Left ventricle myocardium superior (tissue), 1 donor: ENCODE measurements at places on chromosomes 7 and 10.

DNA sequence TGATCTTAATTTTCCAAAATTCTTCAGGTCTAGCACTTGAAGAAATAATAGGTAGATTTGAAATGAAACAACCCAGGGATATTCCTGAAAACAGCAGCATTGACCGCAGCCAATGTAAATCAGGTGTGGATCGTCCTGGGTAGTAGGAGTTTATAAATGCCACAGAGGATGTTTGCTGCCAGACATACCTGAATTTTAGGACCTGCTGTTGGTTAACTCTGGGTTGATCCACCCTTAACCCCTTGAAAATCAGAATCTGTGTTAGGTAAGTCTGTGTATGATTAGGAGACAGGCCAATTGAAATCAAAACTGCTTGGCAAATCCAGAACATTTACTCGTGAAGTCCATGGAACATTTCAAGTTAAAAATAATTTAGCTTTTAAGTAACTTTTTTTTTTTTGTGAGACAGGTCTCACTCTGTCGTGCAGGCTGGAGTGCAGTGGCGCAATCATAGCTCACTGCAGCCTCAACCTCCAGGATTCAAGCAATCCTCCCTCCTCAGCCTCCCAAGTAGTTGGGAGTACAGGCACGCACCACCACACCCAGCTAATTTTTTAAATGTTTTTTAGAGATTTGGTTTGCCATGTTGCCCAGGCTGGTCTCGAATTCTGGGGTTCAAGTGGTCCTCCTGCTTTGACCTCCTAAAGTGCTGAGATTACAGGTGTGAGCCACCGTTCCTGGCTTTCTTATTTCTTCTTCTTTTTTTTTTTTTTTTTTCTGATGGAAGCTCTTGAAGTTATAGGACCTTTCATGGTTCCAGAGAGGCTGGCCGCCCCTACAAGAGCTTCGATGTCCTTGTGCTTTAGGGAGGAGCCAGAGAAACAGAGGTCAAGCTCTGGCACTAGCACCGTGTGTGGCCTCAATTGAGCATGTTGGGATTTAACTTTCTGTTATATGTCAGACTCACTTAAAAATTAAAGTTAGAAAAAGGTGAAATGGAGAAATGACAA, 2.0 kb downstream of the POR start:
- no peak for DNase-seq

GRCh38 chr10:102167861-102168260, 15.7 kb downstream of the NOLC1 start:
- no peak for DNase-seq

DNA sequence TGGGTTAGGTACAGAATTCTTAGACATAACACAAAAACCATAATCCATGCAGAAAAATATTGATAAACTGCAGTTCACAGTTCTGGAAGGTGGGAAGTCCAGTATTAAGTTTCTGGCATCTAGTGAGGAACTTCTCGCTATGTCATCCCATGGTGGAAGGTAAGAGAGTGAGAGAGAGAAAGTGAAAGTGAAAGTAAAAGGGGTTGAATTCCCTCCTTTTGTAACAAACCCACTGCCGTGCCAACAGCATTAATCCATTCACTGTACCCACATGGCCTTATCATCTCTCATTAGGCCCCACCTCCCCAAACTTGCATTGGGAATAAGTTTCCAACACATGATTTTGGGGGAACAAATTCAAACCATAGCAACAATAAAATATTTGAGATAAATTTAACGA, 17.1 kb downstream of the ZNF485 start:
- no peak for DNase-seq

GRCh38 chr10:103787331-103787730, 68.0 kb downstream of the SH3PXD2A start:
- no peak for DNase-seq

DNA sequence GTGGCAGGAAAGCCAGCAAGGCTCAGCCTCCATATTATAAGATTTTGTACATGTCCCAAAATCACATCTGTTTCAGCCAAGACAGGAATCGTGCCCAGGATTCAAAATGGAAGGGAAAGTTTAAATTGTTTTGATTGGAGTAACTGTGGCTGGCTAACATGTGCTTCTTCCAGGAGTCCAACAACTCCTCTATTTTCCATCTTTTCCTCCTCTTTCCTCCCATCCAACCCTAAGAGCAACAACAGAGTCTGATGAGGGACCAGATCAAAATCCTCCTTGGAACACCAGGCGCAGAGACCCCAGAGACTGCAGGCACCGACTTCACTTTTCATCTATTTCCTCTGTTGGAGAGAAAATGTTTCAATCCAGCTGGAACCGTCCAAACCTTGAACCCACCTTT, 36.0 kb upstream of the SVIL start:
- no peak for DNase-seq

DNA sequence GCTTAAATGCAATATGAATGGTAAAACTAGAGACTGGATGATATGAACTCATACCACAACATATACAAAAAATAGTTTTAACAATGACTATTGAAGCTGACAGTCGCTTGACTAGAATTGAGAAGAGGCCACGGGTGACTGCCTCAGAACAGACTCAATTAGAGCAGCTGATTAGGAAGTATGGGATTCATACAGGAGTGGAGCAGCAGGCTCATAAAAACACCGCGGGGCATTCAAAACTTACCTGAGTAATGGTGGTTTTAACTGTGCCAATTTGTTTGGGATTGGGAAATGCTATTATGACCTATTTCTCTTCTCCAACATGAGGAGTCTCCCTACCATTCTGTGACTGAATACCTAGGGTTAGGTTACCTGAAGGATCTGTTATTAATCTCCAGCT, 2.1 kb downstream of the CADPS2 start:
- DNase-seq: no peak

DNA sequence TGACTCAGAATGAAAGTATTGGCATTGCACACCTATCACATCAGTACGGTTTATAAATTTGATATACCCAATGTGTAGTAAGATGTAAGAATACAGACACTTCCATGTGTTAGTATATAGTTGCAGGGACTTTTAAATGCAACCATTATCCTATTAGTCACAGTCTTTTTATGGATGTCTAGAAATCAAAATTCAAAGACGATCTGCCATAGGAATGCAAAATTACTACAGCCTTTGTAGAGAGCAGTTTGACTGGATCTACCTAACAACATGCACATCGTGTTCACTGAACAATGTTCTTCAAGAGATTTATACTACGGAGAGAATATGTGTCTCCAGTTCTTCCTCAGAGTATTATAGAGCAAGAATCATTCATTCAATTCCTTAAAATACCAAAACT, 317.3 kb upstream of the HGF start:
- DNase-seq: no peak

- no peak for DNase-seq
These were observed 37.4 kb downstream of the PRKAG2 start for GRCh38 chr7:151839451-151839921.

GRCh38 chr7:100433592-100434296, 2.6 kb downstream of the PPP1R35 start:
- DNase-seq: no peak

GRCh38 chr10:71342573-71343391, 23.7 kb downstream of the SLC29A3 start:
- DNase-seq: no peak

DNA sequence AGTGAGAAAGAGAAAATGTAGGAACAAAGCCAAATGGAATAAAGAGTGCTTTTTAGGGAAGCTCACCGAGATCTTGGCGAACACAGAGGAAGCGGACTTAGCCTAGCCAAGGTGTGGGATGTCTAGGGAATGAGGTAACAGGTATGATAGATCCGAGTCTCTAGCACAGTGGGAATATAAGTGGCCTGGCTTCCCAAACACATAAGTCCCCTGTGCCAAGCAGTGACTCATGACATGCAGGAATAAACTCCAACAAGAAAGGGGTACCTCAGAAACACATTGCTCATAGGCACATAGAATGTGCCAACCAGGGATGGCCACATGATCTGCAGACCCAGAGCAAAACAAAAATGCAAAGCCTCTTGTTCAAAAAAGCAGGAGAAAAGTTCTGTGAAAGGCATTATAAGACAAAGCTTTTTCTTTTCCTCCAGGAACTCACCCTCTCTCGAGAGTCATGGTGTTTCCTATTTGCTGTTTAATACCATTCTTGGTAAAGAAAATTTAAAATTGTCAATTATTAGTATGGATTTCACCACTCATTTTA, 542.5 kb downstream of the GATA3 start:
- no peak for DNase-seq

GRCh38 chr10:17212802-17213221, 11.3 kb upstream of the TRDMT1 start:
- DNase-seq: no peak

DNA sequence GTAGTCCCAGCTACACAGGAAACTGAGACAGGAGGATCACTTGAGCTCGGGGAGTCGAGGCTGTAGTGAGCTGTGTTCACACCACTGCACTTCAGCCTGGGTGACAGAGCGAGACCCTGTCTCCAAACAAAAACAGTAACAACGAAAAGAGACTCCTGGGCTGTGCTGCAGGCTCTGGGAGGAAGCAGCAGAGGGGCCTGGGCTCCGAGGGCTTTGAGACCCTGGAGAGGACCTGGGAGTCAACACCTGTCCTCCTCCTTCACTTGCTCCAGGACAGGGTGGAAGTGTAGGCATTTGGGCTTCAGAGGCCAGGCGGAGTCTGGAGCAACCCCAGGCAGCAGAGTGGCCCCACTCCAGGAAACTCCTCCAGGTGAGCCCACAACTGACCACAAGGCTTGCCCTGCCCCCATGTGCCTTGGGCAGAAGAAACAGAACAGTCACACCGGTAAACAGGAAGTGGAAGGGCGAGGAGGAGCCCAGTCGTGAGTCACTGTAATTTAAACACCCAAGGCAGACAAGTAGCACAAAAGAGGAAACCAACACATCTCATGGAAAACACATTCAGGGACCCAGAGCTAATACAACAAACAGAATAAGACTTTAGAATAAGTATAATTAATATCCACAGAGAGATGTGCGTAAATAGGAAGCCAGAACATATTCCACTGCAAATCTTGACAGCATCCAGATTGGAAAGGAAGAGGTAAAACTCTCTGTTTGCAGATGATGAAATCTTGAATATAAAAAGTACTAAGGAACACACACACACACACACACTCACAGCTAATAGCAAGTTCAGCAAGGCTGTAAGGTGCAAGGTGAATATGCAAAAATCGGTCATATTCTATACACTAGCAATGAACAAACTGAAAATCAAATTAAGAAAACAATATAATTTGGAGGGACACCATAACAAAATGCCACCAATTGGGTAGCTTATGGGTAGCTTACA, 20.5 kb upstream of the RASGEF1A start:
- no peak for DNase-seq

DNA sequence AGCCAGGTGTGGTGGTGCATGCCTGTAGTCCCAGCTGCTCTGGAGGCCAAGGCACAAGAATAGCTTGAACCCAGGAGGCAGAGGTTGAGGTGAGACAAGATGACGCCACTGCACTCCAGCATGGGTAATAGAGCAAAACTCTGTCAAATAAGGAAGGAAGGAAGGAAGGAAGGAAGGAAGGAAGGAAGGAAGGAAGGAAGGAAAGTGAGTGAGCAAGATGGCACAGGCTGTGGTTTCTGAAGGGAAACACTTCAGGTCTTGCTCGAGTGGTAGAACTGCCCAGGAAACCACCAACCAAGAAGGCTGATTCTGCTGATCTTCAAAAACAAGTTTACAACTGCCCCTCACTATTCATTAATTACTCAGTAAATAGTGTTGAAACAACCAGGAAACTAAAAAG, 45.2 kb downstream of the EZH2 start:
- DNase-seq: no peak

DNA sequence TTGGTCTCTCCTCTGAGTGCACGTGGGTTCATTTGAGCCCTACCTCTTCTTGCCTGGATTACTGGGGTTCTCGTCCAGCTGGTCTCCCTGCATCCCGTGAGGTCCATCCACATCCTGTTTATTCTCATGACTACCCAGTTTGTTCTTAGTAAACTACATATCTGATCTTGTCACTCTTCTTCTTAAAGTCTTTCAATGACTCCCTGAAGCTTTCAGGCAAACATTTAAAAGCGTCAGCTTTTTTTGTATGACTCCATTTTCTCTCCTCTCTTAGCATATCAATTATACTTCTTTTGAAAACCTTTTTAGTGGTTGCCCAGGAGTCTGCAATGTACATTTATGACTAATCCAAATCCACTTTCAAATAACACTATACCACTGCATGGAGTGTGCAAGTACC, 7.5 kb downstream of the SFXN2 start:
- DNase-seq: no peak

DNA sequence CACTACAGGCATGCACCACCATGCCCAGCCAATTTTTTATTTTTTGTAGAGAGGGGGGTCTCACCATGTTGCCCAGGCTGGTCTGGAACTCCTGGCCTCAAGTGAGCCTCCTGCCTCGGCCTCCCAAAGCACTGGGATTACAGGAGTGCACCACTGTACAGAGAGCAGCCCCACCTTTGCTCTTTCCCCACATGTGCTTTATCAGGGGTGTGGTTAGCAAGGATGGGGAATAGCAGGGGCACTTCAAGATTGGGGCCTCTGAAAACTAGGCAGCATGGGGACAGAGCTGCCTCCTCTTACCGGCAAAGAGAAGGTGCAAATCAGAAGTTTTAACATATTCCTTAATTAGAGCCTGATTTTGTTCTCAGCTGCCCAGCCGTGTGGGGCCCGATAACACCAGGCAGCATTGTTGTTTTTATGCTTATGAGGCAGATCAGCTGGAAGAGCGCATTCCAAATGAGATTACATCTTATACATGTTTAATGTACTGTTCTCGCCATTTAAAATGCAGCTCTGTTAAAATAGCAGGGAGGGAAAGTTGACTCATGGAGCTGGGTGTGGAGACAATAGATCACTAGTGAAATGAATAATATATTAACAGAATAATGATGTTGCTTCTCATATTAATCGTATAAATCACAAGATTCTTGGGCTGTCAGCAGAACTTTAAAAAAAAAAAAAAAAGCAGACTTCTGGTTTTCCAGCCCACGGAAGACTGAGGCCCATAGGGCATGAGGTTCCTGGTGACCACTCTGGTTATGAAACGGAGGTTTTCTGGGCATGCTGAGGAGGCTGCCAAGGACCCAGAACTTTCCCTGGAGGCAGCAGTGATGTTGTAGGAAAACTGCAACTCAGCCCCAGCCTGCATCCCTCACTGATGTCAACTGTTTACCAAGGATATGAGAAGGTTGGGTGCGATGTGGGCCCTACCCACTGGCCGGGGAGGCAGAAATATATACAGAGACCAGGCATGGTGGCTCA, 62.5 kb downstream of the TMEM130 start:
- no peak for DNase-seq

DNA sequence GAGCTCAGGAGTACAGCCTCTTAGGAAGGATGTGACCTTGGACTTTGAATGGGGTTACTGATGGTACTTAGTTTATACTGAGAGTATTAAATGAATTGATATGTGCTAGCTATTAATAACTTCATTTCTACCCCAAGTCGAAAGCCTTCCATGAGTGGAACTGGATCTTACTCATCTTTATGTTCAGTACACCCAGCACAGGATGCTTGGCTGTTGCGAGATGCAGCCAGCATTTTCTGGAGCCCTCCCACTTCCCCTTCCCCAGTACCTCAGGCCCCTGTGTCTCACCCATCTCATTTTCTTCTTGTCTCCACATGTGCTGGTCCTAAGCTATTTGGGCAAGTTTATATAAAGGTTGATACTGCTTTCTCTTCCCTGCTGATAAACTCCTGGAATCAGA, 7.2 kb downstream of the UPP1 start:
- DNase-seq: no peak
